ENCODE measurements at places on chromosomes 13 and 19.

DNA sequence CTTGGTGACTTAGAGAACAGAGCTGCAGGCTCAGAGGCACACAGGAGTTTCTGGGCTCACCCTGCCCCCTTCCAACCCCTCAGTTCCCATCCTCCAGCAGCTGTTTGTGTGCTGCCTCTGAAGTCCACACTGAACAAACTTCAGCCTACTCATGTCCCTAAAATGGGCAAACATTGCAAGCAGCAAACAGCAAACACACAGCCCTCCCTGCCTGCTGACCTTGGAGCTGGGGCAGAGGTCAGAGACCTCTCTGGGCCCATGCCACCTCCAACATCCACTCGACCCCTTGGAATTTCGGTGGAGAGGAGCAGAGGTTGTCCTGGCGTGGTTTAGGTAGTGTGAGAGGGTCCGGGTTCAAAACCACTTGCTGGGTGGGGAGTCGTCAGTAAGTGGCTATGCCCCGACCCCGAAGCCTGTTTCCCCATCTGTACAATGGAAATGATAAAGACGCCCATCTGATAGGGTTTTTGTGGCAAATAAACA, 9.9 kb downstream of the APOC1 start:
- DNase-seq = no peak

DNA sequence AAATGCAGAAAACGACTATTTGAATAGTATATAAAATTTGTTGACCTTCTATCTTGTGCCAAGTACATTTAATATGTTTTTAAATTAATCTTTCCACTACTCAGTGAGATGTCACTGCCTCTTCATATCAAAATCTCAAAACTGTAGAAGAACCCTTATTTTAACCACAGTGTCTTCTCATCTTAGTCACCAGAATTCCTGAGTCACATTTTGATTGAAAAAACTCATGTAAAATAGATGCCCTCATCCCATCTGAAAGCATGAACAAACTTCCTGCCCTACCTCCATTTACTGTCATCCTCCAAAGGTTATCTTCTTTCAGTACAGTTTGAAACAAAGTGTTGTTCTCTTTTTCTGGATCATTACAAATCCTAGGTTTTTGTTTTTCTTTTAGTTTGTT, 1215.4 kb downstream of the PCDH9 start:
- no peak for DNase-seq

DNA sequence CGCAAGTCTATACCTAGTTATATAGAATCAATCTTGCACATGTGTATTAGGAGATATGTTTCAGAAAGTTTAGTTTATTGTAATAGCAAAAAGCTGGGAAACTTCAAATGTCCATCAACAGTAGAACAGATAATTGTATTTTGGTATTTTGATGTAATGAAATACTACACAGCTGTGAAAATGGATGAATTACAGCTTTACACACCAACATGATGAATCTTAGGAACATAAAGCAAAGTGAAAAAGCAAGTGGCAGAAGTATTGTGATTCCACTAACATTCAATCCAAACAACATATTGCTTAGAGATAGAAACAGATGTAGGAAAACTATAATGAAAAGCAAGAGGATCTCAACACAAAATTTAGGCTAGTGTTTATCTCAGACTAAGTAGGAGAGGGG, 72.5 kb downstream of the RUBCNL start:
- no peak for DNase-seq

DNA sequence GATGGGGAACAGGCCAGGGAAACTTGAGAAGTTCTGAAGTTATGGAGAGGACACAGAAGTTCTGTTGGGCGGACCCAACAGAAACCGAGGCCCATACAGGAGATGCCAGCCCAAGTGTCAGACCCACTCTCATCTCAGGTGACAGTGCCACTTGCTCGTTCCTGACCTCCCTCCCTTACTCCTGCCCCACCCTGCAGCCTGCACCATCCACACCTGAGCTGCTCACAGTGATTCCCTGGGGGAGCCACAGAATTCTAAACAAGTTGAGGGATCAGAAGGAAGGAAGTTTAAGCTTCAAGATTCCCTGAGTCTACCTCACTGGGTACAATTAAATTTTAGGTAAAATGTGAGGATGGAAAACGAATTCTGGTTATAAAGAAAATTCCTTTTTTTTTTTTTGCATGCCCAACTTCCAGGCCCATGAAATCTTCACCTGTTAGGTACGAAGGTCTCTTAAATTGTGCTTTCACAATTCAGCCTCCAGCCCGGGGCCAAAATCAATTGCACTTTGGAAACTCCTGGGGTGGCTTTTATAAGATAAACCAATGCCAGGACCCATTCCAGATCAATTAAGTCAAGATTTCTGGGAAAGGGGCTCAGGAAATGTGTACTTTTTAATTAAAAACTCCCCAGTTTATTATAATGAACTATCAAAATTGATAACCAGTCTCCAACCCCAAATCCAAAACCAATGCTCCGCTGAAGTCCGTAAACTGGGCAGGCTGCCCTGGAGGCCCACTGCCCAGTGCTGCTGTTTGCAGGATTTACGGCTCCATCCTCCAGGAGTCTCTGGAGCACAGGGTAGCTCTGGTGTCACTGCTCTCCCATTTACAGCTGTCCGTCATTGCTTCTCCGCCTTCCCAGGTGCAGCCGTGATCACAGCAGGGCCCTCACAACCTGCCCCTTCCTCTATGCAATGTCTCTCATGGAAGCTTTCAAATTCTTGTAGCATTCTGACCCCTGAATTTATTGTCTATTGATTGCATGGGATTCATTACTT, 643.5 kb downstream of the UQCRFS1 start:
- no peak for DNase-seq

- no peak for DNase-seq
Measured at GRCh38 chr13:40874138-40874779, 84.8 kb downstream of the SLC25A15 start.

GRCh38 chr19:8487137-8487851, 15.1 kb downstream of the PRAM1 start:
- DNase-seq = no peak

DNA sequence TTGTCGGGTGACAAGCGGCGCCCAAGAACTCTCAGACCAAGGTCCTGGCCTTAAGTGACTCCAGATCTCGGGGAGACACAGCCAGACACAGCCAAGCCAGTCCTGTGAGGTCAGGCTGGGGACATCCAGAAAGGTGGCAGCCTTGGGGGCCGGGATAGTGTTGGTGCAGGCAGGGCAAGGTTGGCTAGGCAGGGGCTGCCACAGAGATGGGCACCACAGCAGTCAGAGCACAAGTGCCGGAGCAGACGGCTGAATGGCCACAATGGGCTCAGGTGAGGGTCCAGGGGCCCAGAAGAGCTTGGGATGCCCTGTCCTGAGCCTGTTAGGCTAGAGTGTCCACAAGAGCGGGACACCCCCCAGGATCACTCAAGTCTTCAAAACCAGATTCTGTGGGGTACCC, 32.2 kb downstream of the MAU2 start:
- DNase-seq = no peak

DNA sequence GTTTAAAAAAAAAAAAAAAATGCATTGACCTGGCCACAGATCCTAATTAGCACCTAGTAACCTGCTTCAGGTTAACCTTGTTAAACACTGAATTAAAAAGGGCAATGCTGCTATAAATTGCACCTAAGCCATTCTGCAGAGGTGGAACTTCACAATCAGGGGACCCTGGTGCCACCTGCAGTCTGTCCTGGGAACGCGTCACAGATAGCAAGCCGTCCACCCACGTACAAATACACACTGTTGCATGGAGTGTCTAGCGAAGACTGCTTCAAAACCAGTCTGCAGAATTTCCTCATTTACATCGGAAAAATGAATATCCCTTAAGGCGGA, 169.3 kb downstream of the COL4A1 start:
- peak; percentile 70 for DNase-seq

- no peak for DNase-seq
Measured at GRCh38 chr19:12841094-12841493, 2.8 kb downstream of the MAST1 start.

DNA sequence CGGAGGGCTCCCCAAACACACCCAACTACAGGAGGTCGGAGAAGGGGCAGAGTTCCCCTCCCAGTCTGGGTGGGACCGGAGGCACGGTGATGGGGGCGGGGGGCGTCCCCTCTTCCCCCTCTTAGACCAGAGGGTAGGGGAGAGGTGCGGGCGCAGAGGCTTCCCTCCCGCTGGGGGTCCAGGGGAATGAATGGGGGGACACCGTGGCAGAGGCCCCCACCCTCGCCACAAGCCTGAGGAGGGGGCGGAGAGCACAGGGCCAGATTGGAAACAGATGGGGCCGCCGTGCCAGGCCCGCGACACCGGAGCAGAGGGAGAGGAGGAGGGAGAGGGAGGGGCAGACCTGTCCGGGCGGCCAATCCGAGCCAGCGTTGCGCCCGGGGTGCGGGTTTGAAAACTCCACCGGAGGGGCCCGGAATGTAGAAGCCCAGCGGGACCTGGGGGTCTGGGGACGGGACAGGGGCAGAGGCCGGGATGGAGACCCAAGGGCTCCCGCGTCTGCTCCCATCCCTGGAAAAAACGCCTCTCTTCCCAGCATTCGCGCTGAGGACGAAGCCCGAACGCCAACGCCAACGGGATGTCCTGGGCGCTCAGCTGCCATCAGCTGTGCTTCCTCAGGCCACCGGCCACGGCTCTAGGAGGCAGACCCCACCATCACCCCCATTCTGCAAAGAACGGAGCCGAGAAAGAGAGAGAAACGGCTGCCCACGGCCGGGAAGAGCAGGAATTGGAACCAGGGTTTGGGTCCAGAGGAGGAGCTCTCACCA, 46.8 kb downstream of the PTPRS start:
- no peak for DNase-seq

GRCh38 chr13:25977671-25978070, 74.1 kb downstream of the SHISA2 start:
- DNase-seq = no peak

DNA sequence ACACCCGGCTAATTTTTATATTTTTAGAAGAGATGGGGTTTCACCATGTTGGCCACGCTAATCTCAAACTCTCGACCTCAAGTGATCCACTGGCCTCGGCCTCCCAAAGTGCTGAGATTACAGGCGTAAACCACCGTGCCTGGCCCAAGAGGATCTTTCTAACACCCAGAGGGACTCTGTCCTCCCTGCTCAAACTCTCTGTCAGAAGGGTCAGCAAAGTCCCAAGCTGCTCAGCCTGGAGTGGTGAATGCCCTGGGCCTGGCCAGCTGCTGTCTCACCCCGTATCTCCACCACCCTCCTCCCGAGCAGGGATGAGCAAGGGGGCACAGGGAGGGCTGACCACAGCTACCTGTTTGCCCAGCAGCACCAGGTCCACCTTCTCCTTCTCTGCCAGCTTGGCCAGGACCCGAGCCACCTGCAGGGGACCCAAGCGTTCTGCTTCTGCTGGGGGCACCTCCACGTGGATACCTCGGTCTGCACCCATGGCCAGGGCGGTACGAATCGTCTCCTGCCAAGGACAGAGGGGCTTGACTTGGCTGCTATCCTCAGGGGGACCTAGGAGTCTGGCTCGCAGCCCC, 10.9 kb upstream of the VSIG10L start:
- no peak for DNase-seq

DNA sequence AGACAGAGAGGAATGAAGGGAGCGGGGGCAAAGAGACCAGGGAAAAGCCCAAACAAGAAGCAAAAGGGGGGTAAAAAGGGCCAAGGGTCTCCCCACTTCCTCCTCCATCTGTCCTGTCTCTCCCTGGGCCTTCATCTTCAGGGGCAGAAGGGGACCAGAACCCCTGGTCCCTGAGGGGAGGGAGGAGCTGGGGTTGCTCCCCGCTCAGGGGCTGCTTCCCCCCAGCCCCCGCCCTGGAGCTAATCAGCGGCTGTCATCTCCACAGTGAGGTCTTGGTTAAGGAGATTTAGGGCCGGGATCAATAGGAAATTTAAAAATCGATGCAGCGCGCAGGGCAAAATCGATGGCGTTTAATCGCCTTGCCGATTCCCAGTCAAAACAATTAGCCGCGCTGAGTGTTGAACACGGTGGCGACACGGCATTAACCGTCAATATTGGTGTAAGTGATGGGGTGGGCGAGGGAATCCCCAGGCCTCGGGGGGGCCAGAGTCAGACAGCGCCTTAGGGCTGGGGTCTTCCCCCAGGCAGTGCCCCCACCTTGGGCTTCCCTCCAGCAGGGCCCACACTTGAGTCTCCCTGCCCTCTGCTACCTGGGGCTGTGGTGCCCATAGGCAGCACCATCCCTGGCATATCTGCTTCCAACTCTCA, 29.5 kb upstream of the POU2F2 start:
- DNase-seq = no peak

DNA sequence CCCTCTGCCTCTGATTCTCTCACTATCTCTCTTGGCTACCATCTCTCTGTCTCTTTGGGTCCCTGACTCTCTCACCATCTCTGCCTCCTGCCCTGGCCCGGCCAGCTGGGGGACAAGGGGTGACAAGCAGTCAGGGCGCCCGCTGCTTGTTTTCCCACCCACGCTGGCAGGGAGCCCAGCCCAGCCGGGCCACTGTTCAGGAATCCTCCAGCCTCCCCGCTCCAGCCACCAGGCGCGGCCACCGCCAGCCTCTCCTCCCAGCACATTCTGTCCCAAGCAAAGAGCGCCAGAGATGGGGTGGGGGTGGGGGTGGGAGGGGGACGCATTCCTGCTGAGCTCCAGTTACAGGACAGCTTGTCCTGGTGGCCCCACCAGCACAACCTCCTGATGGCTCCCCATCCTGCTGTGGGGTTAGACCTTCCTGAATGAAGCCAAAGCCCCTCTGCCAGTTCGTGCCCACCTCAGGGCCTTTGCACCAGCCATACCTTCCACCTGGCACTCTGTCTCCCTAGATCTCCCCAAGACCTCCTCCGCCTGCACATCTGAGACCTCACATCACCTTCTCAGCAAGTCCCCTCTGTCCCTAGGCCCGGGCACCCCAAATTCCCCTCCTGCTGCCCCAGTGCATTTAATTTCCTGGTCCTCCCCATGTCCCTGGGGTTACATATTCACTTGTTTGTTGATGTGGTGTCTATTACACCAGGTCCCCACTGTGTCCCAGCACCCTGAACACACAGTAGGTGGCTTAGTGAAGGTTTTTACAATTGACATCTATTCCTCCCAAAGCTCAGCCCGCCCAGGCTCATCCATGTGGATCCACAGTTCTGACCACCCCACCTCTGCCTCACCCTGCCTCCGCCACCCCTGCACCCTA, 12.5 kb downstream of the ARRDC2 start:
- DNase-seq = no peak

DNA sequence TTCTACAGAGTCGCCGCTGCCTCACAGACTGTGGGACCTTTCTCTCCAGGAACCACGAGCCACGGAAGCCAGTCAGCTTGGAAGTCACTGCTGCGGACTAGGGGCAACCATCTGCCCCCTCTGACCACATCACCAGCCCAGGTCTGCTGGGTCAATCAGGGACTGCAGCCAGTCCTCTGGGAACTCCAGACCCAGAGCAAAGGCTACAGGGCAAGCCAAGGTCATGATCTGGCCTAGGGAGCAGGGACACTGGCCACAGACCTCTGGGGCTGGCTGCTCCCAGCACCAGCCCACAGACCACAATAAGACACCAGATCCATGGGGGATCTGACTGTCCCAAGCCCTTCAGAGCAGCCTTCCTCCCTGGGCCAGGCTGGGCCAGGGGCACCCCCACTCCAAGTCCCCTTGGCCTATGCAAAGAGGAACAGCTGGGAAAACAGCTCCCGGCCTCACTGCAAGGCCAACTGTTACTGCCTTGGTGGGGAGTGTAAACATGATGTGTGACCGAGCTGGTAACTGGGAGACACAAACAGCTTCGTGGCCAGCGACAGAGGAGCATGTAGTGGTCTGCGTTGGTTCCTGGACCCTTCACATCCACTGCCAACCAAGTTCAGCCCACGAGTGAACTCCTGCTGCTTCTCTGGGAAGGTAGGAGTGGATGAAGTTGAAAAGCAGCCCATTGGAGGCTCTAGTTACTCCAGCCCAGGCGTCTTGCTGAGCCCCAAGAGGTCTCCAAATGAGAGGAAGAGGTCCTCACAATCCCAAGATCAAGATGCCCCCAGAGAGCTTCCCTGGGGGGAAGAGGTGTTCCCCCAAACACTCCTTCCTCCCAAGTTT, 1.5 kb downstream of the AKT2 start:
- DNase-seq = no peak

Measured in NCI-H1930 (cell line).